GM23248 (cell line): ENCODE measurements at places on chromosomes 5 and 9. TPM values are rescaled to one million over a fixed set of nuclear protein-coding genes. Genes with fewer than 3 reads are reported as not detected.

SLC6A7 gene
- polyA plus RNA-seq: not detected in 2 replicates

KIAA0825 gene
- 3.0 and 3.8 TPM in 2 replicates for polyA plus RNA-seq

WDR38 gene
- polyA plus RNA-seq: not detected in 2 replicates

UBQLN1 gene
- polyA plus RNA-seq: 103 TPM in 2 replicates

RANBP3L gene
- polyA plus RNA-seq: not detected in 2 replicates

NR4A3 gene
- polyA plus RNA-seq: 0.56 and 1.0 TPM in 2 replicates

ELL2 gene
- 147 and 159 TPM in 2 replicates for polyA plus RNA-seq

CNTFR gene
- not detected in 2 replicates for polyA plus RNA-seq

PCDHGA12 gene
- polyA plus RNA-seq: 6.7 and 8.5 TPM in 2 replicates

BTNL9 gene
- not detected in 2 replicates for polyA plus RNA-seq

CORO2A gene
- polyA plus RNA-seq: 1.3 and 1.5 TPM in 2 replicates

GFPT2 gene
- 71.0 and 75.3 TPM in 2 replicates for polyA plus RNA-seq

SLC36A3 gene
- polyA plus RNA-seq: not detected in 2 replicates

IL3 gene
- polyA plus RNA-seq: not detected in 2 replicates

GRCh38 chr9:36551129-36551528 lies 21.6 kb upstream of the MELK start:
- DNase-seq: peak; percentile 50

DNA sequence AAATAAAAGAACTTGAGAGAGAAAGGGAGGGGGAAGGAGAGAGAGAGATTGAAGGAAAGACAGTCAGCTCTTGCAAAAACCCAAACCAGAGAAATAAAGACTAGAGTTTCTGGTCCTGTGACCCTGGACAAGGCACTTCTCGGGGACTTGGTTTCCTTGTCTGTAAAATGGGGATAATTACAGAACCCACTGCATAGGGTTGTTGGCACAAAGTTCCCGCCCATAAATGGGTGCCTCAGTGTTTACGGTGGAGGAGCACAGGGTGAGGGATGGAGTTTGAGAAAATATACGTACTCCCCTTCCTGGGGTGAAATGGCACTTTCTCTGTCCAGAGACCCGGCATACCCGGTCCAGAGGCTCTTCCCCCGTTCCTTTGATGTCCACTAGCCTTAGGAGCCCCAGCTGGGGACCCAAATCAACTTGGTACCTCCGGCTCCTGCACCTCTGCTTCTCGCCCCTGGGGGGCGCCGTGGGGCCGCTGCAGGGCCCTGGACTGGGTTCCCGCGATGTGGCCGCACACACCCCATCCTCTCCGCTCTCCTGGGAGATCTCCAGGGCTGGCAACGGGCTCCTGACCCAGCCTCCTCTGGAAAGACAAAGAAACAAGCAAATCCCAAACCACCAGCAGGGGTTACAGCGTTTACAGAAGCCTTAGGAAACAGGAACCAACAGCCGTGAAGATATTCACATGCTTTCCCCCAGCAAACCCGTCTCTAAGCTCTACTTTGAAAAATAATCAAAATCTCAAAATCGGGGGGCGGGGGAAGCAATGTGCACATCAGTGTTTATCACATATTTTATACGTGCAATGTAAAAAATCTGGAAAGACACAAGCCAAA lies 26.3 kb downstream of the PTGES start:
- DNase-seq: peak; percentile 90

DNA sequence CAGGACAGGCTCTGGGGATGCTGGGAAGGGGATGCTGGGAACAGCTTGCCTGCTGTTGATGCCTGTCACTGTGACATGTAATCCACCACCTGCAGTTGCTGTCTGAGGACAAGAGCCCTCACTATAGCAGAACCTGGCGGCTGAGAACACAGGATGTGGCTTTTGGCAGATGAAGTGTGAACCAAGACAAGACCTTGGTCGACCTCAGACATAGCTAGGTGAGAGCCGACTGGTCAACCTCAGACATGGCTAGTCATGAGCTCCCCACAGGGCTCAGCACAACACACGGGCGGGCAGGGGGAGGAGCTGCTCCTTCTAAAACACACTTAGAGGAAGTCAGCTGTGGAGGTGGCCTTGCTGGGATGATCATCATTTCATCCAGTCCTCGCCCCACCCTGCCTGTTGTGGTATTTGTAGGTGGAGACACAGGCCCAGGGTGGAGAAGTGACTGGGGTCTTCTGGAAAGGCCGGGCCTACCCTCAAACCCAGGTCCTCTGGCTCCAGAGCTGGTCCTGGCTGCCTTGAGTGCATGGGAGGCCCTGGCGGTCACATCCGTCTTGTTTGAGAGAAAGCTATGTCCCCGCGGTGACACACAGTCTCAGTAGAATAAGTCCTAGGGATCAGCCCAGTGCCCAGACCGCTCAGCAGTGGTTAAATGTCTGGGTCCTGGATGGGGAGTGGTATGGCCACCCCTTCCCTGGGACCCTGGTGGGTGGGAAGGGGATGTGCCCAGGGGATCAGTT lies 6.1 kb downstream of the SUSD3 start:
- DNase-seq: no peak

DNA sequence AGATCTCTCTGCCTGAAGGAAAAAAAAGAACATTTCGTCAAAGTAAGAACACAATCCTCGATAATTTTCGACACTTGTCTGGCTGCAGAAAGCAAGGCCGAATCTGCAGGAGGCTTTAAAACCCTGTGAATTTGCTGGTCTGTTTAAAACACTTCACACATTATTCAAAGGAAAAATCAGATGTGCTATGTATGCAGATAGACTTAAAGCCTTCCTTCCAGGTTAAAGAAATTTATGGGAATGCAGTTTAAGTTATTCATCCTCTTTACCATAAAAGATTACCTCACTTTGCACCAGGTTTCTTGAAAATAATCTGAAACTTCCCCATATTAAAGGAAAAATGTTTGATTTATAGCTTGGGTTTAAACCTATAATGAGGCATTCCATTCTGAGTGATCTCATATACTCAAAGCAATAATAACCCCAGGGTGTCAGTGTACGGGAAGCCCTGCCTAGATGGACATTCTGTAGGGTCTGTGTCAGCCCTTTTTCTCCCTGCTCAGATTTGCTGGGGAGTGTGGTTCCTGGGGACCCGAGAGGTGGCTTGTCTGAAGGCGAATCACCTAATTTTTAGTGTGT lies 323.5 kb upstream of the SLC24A2 start:
- DNase-seq: no peak

GRCh38 chr5:133382661-133383579 lies 229.4 kb downstream of the FSTL4 start:
- DNase-seq: no peak

- no peak for DNase-seq
These were observed 12.5 kb upstream of the ZSWIM6 start for GRCh38 chr5:61319388-61320146.

- peak; percentile 87 for DNase-seq
These were observed 96.8 kb downstream of the RAPGEF6 start for GRCh38 chr5:131538177-131538593.

GRCh38 chr9:14769230-14769571 lies 46.7 kb upstream of the CER1 start:
- DNase-seq: peak; percentile 34

DNA sequence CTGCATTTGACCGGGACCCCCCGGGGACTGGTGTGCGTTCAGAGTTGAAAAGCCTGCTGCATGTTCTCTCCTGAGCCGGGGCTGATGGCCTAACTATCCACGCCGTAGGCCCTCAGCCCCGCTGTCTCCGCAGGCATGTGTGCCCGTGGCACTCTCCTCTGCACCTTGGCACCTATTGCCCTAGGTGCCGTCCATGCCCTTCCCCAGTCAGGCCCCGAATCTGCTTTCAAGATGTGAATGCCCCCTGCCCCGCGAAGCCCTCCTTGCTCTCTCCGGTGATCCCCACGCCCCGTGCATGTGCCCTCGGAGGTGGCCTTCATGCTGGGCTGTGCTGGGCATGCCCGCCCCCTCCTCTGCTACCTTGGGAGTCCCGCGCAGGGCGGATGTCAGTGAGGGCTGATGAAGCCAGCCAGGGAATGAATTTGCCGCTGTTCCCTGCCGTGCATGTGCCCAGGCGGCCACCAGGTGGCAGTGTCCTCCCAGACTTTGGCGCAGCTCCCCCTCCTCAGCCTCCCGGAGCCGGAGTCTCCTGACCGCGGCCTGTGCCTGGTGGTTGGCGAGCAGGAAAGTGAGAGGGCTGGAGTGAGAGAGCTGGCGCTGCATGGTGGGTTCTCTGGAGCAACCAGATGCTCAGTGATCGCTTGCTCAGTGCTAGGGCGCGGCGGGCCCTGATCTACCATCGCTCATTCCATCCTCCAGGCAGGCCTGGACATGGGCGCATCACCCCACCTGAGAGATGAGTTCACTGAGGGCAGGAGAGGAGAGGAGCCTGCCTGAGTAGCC lies 112.9 kb upstream of the LMX1B start:
- DNase-seq: peak; percentile 81

DNA sequence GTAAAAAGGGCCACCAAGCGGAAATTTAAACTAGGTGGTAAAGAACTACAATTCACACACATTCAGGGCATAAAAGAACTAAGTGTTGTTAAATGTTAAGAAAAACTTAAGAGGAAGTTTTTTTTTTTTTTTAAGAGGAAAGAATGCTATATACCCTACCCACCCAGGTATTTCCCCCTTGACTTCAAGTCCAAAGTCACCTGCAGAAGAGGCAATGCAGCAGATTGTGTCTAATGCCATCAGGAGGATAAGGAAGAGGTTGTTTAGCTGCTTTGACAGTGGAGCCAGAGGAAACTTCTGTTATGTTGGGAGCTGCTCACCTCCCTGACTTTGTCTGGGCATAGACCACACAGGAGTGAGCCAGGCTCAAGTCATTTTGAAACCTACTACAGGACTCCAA lies 69.2 kb downstream of the MPDZ start:
- DNase-seq: no peak

GRCh38 chr9:98254228-98255060 lies 1.0 kb downstream of the TBC1D2 start:
- peak; percentile 24 for DNase-seq

GRCh38 chr5:112576298-112576925 lies 157.3 kb upstream of the EPB41L4A start:
- DNase-seq: no peak

DNA sequence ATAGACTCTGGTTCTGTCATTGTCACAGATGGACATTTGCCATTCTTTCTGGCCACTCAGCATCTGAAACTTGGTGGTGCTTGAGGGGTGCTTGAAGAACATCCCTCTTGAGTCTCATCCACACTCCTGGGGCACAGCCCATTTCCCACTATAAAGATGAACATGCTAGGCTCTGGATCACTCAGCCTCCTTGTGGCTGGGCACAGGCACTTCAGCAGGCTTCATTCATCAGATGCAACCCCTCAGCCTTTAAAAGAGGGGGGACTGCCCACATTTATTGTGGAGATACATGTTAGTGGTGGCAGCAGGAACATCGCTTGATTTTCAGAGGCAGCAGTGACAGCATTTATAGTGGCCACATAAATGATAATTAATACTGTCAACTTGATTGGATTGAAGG lies 124.7 kb upstream of the NIPBL start:
- no peak for DNase-seq

- no peak for DNase-seq
These were observed 24.7 kb downstream of the FBXL7 start for GRCh38 chr5:15524712-15525111.

DNA sequence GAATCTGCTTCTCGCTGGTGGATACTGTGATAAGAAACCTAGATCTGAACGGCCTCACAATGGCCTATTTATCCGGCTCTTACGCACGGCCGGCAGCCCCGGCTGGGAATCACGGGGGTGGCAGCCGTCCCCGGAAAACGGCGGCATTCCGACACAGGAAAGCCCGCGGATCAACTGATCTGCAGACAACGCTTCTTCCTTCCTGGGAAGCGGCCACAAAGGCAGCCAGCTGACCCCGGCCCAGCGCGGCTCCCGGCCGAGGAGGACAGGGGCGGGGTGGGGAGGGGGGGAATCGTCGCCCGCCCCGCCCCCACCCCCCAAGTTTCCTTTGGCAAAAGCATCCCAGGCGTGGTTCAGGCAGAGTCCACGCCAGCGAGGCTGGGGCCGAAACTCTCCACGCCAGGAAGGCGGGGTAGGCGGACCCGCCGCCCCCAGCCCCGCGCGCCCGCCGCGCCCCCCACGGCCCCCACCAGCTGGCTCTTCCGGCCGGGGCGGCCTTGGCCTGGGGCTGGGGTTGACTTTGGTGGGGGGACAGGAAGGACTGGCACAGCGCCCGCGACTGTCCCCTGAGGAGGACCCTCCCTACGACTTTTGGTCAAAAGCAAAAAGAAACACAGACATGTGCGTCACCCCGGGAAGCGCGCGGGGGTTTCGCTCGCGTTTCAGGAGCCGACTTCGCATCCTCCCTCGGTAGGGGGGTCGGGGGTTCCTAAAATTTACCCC lies 247.7 kb upstream of the ANKRD55 start:
- peak; percentile 86 for DNase-seq

- no peak for DNase-seq
These were observed 99.2 kb downstream of the LPAR1 start for GRCh38 chr9:110939047-110939446.

DNA sequence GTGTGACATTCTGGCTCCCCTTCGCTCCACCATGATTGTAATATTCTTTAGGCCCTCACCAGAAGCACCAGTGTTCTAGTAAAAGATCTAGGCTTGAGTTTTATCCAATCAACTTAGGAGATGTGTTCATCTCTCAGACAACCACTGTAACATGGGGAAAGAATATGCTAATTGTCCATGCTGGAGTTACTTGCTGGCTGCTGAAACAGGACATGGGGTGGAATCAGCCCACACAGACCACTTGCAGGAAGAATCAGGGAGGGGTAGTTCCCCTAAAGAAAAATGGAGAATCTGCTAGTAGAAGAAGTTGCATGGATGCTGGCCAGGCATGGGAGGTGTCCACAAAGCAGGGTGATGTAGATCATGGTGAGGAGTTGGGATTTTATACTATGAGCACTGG lies 86.2 kb downstream of the FEM1C start:
- DNase-seq: no peak

DNA sequence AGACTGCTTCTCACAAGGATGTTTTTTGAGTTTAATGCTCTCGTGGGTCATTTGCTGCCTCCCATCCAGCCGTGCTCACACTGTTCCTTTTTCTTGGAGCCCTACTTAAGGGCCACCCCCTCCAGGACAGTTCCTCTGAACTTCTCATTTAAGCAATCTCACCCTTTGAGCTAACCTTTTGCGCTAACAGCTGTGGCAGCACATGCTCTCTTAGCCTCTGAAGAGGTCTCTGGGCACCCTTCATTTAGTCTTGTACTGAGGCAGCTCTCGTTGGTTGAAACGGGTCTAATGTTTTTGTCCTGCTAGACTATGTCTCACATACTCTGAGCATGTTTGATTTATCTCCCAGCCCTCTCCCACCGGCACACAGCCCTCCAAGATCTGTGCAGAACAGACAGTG lies 11.8 kb downstream of the ALDH1B1 start:
- DNase-seq: no peak

DNA sequence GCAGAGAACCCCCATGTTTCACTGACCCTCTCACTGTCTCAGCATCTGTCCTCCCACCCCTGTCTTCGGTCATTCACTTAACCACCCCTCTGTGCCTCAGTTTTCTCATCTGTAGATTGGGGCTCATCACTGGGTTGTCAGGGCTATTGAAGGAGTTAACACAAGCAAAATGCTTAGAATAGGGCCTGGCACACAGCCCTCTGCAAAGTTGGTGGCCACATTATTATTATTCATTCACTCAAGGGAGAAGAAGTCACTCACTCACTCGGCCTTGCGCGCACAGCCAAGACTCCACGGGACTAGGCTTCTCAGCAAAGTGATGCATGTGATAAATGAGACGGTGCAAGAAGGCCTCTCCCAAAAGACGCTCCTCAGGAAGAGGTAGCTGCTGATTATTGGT lies 8.0 kb downstream of the PDGFRB start:
- peak; percentile 50 for DNase-seq
